ENCODE measurements at places on chromosomes 11 and 22.

GRCh38 chr22:31230871-31231621 is 18.9 kb downstream of the LIMK2 start:
- no peak for DNase-seq

DNA sequence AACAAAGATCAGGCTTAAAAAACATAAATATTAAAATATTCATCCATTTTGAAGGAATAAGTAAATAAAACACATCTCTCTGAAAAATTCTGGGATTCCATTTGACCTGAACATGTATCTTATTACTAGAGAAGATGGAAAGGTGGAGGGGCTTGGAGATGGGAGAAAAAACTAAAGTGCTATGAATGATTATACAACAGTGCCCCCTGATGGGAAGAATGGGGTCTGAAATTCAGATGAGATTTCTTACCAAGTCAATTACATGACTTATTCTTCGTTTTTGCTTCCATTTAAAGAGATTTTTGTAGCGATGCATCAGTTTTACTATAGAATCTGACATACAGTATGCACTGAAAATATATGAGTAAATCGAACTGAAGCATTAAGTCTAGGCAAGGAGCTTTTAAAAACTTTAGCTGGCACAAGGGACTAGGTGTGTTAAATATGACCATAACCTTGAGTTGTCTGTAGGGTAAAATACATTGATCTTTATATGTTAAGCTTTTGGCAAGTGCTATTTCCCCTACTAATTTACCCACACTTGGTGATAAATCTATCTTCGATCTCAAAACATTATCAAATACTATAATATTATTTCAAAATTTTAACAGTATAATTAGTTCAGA is 718.8 kb downstream of the CNTN5 start:
- peak; percentile 42 for DNase-seq

DNA sequence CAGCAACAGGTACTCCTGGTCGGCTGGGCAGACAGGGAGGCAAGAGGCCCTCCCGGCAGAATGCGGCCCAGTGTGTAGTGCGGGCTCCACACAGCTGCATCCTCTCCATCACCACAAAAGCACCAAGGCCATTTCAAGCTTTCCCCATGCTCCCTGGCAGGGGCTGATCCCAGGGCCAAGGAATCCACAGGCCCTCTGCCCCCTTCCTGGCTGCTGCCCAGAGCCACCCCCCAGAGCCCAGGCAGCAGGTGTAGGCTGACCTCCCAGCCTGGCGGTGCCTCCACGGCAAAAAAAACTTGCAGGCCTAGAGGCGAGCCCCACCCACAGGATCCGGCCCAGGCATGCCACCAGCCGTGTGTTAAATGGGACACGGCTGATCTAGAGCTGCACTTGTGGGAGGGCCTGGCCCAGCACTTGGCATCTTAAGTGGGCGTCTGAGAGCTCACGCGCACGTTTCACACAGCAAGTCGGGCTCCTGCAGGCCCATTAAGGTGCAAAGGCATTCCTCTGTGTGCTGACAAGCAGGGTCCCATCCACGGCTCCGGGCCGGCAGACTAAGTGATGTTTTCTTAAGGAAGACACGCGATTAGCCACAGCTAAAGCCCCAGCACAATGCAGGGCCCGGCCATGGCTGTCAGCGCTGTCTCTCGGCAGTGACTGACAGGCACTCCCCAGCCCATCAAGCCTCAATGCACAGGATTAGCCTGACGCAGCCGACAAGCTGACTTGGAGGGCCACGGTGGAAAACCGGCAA is 19.8 kb upstream of the GNB1L start:
- no peak for DNase-seq

DNA sequence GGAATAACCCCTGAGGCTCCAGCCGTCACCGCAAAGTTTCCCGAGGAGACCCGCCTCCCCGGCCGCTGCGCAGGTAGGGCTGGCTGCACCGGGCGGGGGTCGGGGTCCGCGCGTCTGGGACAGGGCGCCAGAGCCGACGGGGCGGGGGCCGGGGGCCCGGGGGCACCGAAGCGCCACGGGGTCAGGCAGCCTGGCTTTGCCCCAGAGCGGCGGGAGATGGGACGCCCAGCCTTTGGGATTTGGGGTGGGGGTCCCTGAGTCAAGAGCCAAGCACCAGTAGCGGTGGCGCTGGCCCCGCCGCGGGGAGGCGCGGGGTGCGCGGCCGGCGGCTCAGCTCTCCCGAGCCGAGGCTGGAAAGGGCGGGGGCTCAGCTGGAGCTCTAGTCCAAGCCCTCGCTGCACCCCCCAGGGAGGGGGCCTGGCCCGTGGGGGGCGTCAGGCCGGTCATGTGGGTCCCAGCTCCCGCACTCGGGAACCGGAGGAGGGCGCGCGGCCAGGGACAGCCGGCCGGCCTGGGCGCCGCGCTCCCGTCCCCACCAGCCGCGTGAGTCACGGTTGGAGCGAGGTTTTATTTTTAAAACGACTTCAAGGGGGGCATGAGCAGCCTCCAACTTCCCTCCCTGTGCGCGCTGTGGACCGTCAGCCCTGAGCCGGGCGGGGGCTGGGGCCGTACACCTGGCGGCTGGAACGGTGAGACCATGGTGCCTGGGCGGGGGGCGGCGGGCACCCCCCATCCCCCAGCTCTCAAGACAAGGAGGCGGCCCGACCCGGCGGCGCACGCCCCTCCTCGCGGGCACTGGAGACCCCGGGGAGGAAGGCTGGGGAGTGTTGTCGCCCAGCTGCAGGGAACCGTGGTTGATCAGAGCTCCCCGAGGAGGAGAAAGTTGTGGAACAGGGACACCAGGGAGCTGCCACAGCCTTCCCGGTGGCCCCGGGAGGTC is 626 bp downstream of the FLRT1 start:
- DNase-seq: no peak

GRCh38 chr11:78259777-78260487 is 71.2 kb downstream of the USP35 start:
- DNase-seq: no peak

- no peak for DNase-seq
Observed at GRCh38 chr11:129611661-129612446, 203.8 kb upstream of the TMEM45B start.

- DNase-seq: no peak
Observed at GRCh38 chr22:21760640-21761039, 25.0 kb upstream of the YPEL1 start.

- DNase-seq: no peak
Observed at GRCh38 chr11:121099885-121100284, 1.2 kb upstream of the TECTA start.

- DNase-seq: no peak
Observed at GRCh38 chr11:30100495-30100894, 83.7 kb upstream of the KCNA4 start.

DNA sequence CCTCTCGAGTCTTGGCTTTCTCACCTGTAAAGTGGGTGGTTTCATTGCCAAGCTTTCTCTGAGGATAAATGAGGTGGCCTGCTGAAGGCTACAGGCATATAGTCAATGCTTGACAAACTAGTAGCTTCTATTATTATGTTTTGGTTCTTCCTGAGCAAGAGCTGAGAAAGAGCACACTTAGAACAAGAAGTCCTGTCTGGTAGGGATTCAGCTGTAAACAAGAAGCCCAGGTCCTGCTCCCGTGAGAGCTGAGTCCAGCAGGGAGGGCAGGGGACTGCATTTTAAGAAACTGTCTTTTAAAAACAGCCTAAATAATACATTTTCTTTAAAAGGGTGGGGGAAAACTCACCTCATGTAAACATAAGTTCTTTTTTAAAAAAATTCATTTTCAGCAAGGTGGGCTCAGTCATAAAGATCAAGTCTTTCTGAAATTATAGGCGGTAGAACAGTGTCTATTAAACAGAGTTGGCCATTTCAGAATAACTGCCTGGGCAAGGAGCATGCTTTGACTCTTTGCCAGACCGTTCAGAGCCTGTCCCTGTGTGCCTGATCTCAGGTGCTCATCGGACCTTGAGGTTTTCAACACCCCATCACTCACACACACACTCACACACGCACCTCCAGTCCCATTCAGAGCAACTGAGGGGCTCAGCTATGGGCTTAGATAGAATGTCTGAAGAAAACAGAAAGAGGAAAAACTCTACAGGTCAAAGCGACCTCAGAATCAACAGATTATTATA is 29.2 kb upstream of the MYO18B start:
- DNase-seq: no peak

DNA sequence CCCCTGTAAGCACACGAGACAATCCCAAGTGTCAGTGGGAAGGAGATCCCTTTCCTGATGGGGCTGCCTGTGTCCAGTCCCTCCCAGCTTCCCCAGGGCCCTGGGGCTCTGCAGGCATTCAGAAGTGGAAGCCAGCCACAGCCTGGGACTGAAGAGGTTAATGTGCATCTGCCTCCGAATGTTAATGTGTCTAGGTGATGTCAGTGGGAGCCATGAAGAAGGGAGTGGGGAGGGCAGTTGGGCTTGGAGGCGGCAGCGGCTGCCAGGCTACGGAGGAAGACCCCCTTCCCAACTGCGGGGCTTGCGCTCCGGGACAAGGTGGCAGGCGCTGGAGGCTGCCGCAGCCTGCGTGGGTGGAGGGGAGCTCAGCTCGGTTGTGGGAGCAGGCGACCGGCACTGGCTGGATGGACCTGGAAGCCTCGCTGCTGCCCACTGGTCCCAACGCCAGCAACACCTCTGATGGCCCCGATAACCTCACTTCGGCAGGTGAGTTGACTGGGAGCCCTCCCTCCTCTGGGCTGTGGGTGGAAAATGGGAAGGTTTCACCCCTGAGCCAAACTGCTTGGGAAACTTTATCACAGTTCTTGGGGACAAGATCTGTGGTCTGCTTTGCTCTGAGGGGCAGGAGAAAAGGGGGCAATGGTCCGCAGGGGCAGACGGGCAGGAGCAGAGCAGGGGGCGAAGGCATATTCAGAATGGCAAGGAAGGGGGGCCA is at the start of gene MCHR1:
TSS of gene MCHR1 (plus strand) at position 236 of the 715 bp plus-strand sequence. CDS start at position 405, 169 bp downstream.
- no peak for DNase-seq

GRCh38 chr11:12674936-12675696 is 895 bp downstream of the TEAD1 start:
- no peak for DNase-seq

Measured in SHP77 treated with DMSO at 0.1 percent for 48 hours (cell line).